ENCODE measurements at places on chromosomes 13 and 19.

- DNase-seq: no peak
Observed at GRCh38 chr19:7497292-7497691, 8.5 kb upstream of the PEX11G start.

- no peak for DNase-seq
Observed at GRCh38 chr13:70580825-70581224, 472.6 kb upstream of the KLHL1 start.

DNA sequence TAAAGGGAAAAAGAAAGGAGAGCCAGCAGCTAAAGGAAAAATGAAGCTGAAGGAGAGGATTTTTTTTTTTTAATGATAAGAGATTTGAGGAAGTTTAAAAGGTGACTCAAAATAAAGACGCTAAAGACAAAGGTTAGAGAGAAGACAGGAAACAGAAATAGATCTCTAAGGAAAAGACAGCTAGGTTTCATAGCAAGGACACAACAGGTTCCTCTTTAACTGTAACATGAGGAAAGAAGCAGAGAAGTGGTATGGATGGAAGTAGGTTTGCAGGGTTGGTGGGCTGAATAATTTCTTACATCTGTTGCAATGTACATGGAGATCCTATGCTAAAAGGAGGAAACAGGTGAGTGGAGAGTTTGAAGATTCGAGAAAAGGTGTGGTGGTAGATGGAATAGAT, 107.5 kb downstream of the MYCBP2 start:
- DNase-seq: no peak

- DNase-seq: no peak
Observed at GRCh38 chr13:25948910-25949309, 102.9 kb downstream of the SHISA2 start.

GRCh38 chr13:41608839-41609177, 151.5 kb downstream of the RGCC start:
- DNase-seq: no peak

DNA sequence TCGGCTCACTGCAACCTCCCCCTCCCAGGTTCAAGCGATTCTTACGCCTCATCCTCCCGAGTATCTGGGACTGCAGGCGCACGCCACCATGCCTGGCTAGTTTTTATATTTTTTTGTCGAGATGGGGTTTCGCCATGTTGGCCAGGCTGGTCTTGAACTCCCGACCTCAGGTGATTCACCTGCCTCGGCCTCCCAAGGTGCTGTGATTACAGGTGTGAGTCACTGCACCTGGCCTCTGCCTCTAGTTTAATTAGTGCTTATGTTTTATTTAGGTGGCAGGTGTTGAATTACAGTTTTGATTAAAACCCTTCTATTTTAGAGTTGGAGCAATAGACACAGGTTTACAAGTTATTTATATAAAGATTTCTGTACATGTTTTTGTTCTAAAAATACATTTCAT, 42.8 kb downstream of the ATP11A start:
- peak; percentile 94 for DNase-seq

- DNase-seq: peak; percentile 85
Observed at GRCh38 chr13:106587787-106588186, 19.9 kb upstream of the ARGLU1 start.

GRCh38 chr13:113645329-113645728, 12.7 kb downstream of the ATP4B start:
- DNase-seq: no peak

GRCh38 chr13:91986761-91987483, 588.5 kb downstream of the GPC5 start:
- DNase-seq: no peak

- DNase-seq: no peak
Observed at GRCh38 chr19:12788682-12789097, 2.6 kb upstream of the JUNB start.

DNA sequence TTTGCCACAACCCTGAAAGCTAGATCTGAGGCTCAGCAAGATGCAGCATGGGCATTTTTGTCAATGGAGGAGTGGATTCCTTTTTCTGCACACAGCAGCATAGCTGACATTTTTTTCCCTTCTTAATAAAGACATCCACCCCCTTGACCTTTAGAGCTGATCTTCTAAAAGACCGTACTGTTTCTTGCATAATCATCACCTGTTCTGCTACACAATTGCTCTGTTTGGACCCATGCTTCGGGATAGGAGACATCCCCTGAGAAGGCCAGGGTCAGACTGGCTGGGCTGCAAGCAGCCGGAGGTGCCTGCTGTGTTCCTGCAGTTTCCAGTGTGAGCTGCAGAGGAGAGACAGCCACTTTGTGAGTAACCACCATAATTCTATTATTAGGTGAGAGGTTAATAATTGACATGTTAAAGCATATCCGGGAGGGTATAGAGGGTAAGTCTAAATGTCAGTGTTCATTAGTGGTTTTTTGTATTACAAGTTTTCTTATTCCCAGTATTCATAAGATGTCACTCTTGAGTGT, 108.5 kb upstream of the C1QTNF9B start:
- DNase-seq: no peak

DNA sequence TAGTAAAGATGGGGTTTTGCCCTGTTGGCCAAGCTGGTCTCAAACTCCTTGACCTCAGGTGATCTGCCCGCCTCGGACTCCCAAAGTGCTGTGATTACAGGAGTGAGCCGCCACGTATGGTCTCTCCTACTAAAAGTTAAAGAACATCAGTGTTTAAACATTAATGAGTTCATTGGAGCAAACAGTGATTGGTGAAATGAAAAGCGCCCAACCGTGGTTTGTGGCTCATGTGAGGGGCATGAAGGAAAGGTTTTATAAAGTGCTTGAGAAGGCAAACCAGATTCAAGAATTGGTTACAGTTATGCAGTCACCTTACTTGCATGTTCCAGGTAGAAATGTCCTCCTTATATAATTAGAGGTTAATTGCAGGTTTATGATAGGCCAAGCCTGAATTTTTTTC, 109.5 kb downstream of the ZNF675 start:
- no peak for DNase-seq

GRCh38 chr13:109101550-109102144, 472.2 kb downstream of the MYO16 start:
- no peak for DNase-seq

DNA sequence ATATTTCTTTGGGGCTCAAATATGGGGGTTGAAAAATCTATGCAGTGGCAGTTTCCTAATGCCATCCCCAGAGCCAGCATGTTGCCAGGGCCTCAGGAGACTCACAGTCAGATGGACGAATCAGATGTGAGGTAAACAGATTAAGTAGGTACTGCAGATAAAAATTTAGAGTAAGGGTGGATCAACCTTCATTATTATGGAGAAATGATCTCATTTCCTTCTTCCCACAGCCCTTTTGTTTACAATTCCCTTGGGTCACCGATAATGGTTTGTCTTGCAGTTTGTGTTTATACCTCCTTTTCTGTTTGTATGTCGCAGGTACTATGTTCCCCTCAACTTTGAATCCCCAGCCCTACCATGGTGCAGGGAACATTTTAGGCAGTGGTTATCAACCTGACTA, 20.0 kb downstream of the DIAPH3 start:
- DNase-seq: peak; percentile 82

GRCh38 chr19:51572908-51573307, 1.8 kb downstream of the ZNF175 start:
- no peak for DNase-seq

GRCh38 chr19:48689449-48689848, 6.3 kb upstream of the FUT2 start:
- DNase-seq: no peak

DNA sequence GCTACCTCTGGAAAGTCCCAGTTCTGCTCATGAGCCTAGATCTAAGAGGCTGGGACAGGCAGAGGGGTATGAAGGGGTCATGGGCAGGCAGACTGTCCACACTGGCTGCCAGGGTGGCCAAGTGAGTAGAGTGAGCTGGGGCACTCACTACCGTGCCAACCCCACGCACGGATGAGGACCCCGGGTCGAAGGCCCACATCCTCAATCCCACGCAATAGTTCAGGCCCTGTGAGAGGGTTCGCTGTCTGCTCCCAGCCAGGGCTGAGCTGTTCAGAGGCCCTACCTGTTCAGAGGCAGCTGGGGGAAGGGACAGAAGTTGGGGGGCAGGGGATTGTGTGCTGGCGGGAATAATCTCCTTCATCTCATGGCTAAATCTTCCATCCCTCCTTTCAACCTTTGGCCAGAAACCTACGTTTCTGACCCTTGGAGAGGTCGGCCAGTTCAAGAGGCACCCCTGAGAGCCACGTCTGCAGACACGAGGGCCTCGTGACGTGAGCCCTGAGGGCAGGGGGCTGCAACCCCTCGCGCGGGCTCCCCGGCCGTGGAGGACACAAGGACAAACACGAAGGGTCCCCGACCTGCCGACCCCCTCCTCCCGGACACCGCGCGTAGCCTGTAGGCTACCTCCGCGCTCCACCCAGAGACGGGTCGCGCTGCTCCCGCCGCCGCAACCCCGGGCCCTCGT, 1.0 kb upstream of the RPS5 start:
- DNase-seq: no peak

DNA sequence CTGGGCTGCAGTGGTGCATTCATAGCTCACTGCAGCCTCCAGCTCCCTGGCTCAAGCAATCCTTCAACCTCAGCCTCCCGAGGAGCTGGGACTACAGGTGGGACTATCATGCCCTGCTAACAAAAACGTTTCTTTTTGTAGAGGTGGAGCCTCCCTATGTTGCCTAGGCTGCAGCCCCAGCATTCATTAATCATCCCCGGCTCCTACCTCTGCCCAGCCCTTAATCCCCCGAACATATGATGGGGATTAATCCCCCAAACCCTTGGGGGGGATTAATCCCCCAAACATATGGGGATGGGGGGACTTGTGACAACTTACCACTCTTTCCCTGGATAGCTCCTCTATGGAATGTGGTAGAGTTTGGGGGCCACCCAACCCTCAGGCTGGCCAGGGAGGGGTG, 45.9 kb downstream of the SUGP2 start:
- DNase-seq: no peak

DNA sequence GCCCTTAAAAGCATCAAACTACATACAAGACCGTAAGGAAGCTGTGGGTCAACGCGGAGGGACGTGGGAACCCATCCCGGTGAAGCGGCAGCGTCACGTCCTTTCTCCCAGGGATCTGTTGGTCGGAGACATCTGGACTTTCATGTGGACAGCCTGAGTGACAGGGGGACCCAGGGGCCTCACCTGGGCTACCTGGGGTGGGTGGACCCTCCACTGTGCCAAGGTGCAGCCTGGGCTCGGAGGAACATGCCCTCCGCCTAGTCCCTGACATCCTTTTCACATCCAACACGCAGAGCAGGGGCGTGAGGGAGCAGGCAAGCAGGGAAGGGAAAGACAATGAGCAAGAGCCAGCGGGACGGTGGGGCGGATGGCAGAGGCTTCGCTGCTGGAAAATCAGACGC, 13.8 kb upstream of the GARIN5A start:
- no peak for DNase-seq

GRCh38 chr19:6253954-6254733, 25.6 kb downstream of the MLLT1 start:
- DNase-seq: no peak

DNA sequence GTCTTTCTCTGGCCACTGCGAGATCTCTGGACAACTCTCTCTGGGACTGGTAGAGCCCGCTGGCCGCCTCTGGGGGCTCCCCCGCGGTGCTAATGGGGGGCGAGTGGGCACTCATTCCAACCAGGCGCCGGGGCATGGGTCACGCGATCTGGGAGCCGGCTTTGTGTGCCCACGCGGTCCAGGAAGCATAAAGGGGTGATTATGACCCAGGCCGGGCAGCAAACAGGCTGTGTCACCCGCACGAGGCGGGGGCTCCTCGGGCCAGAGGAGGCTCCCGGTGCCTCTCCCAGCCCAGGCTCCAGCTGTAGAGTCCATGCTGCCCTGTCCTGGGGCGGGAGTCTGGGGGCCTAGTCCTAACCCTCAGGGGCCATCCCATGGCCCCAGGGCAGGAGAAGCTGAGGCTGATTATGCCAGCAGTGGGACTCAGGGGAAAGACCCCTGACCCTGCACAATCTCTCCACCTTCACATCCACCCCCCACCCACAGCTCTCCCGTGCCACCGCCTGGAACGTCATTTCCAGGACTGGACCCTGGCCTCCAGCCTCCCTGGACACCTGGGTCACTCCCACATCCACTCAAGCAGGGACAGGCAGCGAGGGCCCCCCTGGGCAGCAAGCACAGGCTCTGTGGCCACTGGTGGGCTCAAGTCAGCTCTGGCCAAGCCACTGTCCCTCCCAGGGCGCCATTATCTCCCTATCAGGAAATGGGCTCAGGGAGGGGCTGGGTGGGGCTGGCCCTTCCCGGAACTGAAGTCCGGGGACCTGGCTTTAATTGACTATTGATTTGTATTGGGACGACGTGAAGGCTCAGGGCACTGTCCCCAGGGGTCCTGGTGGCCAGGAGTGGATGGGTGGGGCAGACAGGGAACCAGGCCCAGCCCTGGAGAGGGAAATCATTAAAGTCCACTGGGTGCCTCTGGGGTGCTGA, 50.0 kb downstream of the PTPRS start:
- DNase-seq: no peak

DNA sequence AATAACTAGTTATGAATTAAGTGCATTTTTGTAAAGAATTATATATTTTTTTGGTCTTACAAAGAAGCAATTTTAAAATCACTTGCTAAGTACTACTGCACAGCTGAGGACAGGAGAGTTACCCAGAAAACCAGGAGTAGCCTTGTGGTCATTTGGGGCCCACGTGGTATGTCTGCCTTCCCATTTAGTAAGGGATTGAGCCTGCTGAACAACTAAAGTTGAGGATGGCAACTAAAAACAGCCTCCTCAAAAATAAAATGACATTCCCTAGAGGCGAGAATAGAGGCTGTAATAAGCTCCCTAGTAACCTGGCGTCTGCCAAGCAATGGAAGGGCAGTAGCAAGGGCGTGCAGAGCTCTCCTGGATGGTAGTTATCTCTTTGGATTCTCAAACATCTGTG, 36.3 kb downstream of the DOCK9 start:
- no peak for DNase-seq

DNA sequence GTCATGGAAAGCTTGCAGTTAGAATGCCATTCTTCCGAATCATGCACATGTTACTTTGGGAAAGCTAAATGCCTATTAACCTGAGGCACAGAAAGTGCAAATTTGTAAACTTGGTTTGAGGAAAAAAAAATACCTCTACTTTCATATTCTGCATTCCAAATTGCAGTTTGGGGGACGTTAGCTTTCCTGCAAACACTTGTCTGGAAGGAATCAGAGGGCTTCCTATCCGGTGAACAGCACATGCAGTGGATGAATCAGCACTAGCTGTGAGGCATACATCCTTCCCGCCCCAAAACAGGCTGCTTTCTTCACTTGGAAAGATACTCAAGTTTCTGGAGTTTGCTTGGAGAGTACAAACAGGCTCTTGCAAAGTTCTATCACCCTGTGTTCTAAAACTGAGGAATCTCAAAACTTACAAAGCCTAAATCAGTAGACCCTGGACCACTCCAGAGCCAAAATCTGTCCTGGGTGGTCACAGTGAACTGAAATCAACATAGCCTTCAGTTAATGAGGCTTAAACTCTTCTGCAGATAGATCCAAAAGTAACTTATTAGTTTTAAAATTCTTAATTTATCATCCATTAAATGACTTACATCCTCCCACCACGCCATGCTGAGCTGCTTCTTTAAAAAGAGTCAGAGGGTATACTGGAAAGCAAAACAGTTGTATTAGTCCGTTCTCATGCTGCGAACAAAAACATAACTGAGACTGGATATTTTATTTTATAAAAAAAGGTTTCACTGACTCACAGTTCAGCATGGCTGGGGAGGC, 802.3 kb upstream of the ARGLU1 start:
- no peak for DNase-seq

Data from NCI-H748 treated with DMSO at 0.1 percent for 48 hours (cell line).